Activated T-cell treated with anti-CD3 and anti-CD28 coated beads for 24 hours (primary cell): ENCODE measurements at places on chromosomes 2 and 18.
A peak's percentile ranks its signal among the peaks of the same experiment; 100 is the strongest.

DNA sequence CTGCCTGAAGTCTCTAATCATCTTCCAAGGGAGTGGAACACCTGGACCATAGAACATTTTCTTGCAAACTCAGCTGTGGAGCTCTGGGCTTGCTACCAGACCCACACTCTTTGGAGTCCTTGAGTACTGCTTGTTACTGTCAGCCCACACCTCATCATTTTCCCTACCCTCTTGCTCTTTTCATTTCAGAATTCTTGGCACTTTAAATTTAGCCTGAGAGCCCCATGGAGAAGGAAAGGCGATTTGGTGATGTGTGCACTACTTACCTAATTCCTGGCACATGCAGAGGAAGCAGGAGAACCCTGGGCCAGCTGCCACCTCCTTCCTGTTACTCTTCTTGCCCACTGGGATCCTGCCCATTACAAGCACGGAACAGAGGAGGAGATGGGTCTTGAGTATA is 31.7 kb downstream of the TMEM178A start:
- no peak for DNase-seq

GRCh38 chr2:2114707-2115245 is 216.3 kb downstream of the MYT1L start:
- no peak for DNase-seq

GRCh38 chr2:197498235-197498936 is 1.3 kb downstream of the HSPD1 start:
- DNase-seq = no peak

GRCh38 chr18:30451981-30452380 is 590.6 kb downstream of the DSC3 start:
- DNase-seq = no peak

DNA sequence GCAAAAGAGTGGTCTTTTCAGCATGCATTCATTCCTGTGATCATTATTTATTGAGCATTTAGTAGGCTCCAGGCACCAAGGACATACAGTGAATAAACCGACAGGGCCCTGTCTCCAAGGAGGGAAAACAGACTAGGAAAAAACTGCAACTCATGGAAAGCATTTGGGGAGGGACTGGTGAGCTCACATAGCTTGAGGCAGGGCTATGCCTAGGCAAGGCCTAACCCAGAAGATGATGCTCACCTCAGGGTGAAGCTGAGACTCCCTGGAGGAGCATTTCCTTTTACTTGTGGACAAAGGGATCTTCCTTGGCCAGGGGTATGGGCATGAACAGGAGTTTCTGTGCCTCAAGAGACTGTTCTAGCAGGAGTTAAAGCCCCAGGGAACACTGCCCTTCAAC is 3.9 kb downstream of the CXCR1 start:
- DNase-seq = no peak

DNA sequence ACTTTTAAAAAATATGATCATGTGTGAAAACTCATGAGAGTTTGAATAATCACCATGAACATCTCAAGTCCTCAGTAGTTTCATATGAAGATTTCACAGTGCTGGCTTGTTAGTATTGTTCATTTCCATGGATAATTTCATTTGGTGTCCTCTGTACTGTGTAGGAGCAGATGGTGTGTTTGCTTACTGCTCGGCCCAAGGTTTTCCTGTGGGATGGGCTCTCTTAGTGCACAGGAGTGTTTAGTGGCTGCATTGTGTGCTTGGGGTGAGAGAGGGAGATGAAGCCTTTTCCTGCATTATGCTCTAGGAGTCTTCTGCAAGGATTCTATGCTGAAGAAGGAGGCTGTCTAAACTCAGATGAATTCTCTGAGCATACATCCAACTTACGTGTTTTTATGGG is 270.6 kb downstream of the SOCS6 start:
- DNase-seq = no peak

GRCh38 chr2:69576880-69577279 is 66.7 kb downstream of the AAK1 start:
- DNase-seq = no peak

DNA sequence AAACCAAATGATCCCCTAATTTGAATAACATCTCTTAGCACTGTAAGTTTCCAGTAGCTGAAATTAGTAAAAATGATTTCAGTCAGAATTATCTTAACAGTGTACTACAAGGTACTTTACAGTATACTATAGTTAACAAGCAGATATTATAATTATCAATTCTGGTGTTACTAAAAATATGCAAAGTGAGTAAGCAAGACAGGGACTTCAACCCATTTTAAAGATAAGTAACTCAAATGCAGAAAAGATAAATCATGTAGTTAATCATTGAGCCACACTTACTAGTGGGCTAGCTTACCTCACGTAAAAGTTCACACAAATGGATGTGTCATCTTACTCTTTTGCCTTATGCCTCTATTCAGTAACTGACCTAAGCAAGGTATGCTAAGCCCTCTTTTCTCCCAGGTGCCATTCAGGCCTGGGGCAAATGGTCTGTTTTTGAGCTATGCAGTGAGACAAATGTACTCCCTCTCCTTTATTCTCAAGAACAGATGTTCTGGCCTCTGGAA is 101.0 kb downstream of the NBAS start:
- DNase-seq = no peak

DNA sequence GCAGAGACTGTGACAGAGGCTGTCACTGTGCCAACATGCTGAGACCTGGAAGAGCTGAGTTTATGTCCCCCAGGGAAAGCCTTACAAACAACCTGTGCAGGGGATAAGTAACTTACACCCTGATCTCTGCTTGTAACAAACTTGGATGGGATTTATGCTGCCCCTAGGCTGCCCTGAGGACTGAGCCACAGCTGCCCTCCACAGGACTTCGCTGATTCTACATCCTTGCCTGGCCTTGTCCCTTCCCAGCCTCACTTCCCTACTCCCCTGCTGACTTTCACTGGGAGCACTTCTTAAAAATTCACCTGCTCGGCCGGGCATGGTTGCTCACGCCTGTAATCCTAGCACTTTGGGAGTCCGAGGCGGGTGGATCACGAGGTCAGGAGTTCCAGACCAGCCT is 45.9 kb upstream of the ASAP2 start:
- no peak for DNase-seq

- peak; percentile 49 for DNase-seq
These were observed 68.5 kb downstream of the COPS8 start for GRCh38 chr2:237154082-237154638.

- DNase-seq = no peak
These were observed 688.4 kb upstream of the PIK3C3 start for GRCh38 chr18:41266616-41267015.

- no peak for DNase-seq
These were observed 276.3 kb downstream of the CTNNA2 start for GRCh38 chr2:79788952-79789651.

- DNase-seq = no peak
These were observed 211.6 kb downstream of the TCF4 start for GRCh38 chr18:55376387-55376786.

DNA sequence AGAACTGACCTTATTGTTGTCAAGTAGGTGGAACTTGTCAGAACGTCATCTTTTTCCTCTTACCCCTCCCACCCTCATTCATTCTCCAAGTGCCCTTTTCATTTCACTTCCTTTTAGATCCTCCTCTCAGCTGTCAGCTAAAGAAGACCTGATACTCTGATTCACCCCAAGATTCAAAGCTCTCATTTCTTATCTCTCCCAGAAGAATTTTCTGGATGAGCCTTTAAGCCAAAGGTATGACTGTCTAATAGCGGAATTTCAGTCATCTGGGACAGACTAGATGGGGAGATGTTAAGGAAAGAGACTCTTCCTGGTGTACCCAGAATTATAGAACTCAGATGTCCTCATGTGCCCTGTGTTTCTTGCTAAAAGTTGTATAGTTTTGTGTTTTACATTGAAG is 53.9 kb downstream of the TCF7L1 start:
- no peak for DNase-seq

- DNase-seq = no peak
These were observed 54.4 kb downstream of the LRPPRC start for GRCh38 chr2:43941359-43941758.

DNA sequence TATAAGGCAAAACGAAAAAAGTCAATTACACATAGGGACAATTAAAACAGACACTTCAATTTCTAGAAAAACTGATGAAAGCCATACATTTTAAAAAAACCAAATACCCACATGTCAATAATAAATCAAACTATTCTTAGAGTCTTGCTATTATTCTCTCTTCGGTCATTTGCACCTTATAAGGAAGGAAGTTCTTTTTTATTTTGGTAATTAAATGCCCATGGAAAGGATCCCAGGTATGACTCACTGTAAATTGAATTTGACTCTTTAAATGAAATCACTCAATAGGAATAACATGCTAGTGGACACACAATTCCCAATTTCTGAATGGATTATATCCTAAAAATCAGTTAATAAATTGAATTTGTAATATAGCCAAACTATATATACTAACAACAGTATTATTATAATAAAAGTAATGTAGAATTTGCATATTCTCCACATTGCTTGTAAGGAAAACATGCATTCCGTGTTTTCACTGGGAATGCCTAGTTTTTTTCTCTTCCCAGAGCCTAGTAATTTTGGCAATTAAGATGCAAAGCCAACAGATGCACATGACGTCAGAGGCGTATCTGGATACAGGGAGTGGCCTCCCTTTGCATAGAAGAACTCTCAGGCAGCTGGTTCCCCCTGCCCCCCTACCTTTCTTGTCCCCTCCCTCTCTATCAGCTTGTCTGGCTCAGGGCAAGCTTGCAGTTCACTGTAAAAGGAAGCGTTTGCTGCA is 153.5 kb upstream of the PGAP1 start:
- DNase-seq = no peak

- no peak for DNase-seq
These were observed 29.8 kb upstream of the LRRC30 start for GRCh38 chr18:7201096-7201495.

- DNase-seq = peak; percentile 2
These were observed 683 bp upstream of the DNAJC27 start for GRCh38 chr2:24972315-24972961.

DNA sequence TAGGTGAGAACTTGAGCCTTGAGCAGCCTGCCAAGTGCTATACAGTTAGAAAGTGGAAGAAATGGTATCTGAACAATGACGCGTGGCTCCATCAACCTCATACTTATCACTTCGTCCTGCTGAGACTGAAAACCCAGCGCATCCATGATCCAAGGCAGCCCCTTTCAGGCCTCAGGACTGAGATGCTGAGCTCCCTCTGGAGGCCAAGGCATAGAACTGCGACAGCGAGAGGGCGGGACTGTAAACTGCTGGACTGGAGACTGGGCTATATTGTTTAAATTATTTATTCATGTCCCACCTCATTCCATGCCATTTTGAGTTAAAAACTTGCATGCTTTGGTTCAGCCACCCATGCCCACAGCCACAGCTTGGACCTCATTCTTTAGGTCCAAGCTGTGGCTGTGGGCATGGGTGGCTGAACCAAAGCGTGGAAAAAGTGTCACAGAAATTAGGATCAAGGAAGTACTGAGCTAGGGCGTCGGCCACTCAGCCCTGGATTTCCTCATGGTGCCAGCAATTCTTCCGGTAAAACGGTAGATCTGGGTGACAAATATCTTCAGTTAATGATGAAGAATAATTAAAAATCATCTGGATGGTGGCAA is 195.5 kb downstream of the L3MBTL4 start:
- no peak for DNase-seq

GRCh38 chr2:209534228-209534627 is 110.4 kb downstream of the MAP2 start:
- no peak for DNase-seq

DNA sequence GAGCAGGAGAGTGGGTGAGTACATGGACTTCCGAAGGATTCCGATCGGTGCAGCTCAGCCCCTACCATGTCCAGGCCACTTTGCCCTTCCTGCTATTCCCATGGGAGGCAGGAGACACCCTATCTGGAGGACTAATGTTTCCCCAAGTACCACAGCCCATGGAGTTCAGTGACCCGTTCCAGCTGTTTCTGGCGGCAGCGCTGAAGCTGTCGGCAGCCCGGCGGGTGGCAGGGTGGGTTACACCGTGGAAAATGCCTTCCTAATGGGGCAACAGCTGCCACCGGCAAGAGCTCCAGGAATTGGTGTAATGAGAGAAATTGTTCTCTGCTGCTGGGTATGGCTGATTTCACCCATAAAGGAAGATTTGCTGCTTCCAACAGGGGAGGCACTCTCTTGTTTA is 98.3 kb downstream of the MYCN start:
- no peak for DNase-seq

DNA sequence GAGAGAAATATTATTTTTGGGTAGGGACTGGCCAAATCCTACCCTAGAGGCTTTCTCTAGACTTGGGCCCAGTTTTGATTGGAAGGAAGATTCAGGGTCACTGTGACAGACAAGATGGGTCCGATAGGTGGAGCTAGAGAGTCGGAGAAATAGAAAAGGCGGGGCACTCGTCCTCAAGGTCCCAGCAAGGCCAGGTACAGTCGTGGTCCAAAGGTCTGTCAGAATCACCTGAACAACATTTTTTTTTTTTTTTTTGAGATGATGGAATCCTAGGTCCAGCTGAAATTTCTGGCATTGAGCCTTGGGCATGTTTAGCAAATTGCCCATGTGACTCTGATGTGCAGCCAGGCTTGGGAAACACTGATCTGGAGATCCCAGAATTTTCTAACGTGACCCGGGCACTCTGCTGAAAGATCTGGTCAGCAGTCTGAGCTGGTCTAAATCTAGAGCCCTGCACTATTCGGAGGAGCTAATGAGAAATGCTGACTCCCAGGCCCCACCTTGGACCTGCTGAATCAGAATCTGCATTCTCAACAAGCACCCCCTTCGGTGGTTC is 23.0 kb upstream of the NTSR2 start:
- DNase-seq = peak; percentile 54

GRCh38 chr18:45771587-45772480 is 47.9 kb downstream of the SLC14A1 start:
- no peak for DNase-seq

DNA sequence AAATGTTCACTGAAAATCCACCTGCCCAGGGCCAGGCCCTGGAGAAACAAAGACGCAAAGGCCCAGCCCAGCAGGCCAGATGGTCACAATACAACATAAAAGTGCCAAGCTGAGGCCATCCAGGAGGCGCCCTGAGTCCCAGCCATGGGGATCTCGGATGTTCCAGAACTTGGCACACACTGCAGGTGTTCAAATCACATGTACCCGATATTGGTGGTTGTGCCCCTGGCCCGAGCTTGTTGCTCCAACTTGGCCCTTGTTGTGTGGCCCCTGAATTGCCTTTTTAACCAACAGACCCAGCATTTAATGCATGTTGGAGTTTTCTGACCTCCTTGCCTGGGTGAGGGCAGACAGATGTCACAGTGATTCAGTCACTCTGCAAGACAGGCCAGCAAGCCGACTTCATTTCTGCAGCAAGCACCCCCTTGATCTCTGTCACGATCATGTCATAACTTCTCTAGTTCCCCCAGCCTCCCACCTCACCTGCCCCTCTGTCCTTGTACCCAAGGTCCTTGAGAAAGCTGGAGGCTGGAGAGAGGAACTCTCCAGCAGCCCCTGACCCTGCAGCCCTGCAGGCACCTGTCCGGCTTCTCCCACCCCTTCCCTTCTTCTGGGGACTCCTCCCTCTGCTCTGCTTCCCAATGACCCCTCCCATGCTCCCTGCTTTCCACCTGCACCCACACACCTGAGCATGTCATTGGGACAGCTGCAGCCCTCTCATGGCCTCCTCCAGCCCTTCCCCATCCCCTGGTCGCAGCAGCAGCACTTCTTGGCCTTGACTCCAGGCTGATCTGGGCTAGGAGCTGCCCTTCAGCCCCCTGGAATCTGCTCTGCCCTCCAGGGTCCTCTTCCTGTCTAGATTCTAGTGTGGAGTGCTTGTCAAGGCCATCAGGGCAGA is 9.1 kb downstream of the NGEF start:
- DNase-seq = no peak
